ENCODE measurements at places on chromosomes 11 and 22.

DNA sequence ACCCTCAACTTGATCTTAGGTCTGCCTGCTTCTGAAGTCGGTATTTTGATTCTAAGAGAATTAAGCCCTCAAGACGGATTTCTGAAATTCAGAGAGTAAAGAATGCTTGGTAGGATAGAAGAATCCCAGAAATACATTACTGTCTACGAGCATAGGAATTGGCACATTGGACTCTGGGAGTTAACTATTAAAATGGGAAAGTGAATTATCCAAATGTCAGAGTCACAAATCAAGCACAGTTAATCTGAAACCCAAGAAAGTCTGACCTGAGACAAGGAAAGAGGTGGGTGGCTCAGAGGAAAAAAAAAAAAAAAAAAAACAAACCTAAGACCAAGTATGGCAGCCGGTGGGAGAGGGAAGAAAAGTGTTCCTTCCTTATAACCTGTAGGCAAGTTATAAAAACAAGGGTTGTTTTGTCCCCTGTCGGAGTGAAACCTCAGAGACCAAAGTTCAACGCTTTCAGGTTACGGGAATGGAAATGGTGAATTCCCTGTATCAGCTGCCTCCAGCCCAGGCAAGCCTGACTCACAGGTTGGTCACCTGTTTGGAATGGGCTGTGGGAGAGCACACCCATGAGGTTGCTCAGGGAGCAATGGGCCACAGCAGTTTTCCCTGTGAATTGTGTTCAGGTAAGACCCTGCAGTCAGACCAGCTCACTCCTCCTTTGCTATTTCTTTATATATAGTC is 139.0 kb downstream of the ETS1 start:
- DNase-seq: no peak

DNA sequence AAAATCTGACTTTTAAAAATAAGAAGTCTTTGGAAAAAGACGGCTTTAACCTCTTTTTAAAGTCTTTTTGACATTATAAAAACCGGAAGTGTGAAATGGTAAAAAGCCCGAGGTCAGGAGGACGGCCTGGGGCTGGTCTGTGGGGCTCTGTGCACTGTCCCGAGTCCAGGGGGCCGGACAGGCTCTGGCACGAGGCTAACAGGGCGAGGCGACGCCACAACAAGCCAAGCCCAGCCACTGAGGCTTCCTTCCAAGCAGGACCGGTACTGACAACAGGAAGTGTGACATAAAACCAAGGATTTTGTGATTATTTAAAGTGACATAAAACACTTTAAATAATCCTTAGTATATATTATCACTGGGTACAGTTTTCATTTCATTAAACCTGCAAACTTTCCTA is 39.2 kb downstream of the BRD1 start:
- DNase-seq: no peak

- DNase-seq: no peak
Observed at GRCh38 chr11:13160806-13161205, 116.8 kb upstream of the BMAL1 start.

DNA sequence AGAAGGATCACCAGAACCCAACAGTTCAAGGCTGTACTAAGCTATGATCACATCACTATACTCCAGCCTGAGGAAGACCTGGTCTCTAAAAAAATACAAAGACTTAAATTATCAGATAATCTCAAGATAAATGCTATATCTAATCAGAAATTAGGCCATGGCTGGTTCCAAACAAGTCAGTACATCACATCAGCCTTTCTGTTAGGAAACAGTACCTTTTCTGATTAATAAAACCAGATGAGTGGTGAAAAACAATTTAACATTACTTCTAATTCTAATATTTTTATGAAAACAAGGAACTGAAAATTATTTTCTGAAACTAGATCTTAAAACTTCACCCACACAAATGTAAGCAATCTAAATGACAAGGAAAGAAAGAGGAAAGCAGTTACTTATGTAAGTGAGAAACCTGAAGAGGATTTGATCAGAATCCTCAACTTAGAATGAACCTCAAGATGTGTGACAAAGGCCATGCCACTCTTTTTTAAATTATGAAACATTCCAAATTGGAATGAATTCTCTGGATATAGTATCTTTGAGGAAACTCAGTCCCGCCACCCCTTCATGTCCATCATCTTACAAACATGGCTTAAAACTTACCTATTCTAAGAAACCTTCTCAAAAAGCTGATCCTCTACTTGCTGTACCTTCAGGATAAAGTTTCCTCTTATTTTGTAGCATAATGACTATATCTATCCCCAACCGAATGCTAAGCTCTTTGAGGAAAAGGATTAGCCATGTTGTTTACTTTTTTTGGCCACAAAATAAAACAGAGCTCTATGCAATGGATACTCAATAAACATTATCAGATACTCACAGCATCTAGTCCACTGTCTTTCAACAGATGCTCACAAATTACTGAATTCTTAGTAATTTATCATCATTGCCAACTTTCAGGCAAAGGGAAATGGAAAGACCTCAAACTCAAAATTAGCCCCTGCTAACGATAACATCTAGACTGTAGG is 132.0 kb downstream of the MRTFA start:
- DNase-seq: no peak

DNA sequence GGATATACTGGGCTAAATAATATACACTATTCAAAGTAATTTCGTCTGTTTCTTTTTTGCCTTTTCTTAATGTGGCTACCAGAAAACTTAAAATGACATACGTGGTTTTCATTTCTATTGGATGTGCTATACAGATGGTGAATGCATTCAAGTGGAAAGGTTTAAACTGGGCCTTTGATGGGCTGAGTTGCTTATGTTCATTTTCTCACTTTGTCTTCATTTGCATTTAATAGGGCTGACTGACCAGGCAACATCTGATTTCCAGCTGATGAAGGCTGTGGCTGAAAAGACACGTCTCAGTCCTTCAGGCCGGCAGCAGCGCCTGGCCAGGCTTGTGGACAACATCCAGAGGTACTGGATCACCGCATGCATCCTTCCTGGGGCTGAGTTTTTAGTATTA is 27.9 kb downstream of the PIWIL4 start:
- no peak for DNase-seq

DNA sequence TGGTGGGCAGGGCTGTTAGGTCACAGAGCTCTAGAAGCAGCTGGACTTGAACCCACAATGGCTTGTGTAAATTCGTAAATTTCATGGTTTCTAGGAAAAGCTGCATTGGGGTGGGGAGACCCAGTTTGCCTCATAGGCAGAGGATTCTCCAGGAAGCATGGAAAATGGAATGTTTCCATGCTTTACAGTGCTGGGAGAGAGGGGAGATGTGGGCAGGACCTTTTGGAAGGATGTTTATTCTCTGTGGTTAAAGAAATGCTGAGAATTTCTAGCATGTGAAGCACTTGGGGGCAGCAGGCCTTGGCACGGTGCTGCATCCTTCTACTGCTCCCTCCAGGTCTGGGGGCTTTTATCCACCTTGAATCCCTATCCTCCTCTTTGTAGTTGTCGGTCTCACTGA is 46.3 kb downstream of the TRAF6 start:
- DNase-seq: no peak

GRCh38 chr11:108871867-108872266 is 207.0 kb downstream of the DDX10 start:
- DNase-seq: no peak

- DNase-seq: no peak
Observed at GRCh38 chr11:65553301-65554001, 4.7 kb downstream of the LTBP3 start.

GRCh38 chr11:95100191-95100648 is 10.6 kb downstream of the ENDOD1 start:
- no peak for DNase-seq

GRCh38 chr11:47907499-47907898 is 59.3 kb upstream of the NUP160 start:
- DNase-seq: no peak

DNA sequence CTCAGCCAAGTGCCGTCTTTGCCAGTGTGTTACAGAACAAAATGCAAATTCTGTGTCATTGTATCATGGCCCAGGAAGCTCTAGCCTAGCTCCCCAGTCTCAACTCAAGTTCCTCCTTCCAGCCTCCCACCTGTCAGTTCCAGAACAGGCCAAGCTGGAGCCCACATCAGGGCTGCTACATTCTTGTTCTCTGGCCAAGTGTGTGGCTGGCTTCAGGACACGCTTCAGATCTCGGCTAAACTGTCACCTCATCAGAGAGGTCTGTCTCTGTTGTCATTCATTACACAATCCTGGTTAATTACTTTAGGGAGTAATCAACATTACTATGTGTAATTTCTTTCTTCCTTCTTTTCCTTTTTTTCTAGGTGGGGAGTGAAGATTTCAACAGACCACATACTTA is 347.0 kb upstream of the SYN3 start:
- DNase-seq: no peak

DNA sequence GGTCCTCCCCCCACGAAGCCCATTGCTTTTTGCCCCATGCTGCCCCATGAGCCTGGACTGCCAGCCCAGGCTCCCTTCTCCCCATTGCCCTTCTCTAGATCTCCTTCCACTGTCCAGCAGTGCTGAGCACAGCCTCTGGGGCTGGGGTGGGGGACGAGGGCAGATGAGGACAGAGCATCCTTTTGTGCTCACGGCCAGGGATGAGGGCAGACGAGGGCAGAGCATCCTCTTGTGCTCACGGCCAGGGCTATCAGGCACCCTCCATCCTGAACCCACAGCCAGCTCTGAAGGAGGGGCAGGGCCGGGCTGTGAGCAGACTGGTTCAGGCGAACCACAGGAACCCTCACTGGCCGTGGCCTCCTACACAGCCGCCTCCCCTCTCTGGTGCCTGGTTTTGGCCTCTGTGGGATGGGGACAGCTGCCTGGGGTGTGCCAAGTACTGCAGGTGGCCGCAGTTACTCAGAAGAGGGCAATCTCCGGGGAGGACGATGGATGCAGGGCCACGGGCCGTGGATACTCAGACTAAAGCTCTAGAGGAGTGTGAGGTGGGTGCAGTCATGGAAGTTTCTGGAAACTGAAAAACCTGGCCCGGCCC is 1258.8 kb downstream of the BRD1 start:
- DNase-seq: no peak

DNA sequence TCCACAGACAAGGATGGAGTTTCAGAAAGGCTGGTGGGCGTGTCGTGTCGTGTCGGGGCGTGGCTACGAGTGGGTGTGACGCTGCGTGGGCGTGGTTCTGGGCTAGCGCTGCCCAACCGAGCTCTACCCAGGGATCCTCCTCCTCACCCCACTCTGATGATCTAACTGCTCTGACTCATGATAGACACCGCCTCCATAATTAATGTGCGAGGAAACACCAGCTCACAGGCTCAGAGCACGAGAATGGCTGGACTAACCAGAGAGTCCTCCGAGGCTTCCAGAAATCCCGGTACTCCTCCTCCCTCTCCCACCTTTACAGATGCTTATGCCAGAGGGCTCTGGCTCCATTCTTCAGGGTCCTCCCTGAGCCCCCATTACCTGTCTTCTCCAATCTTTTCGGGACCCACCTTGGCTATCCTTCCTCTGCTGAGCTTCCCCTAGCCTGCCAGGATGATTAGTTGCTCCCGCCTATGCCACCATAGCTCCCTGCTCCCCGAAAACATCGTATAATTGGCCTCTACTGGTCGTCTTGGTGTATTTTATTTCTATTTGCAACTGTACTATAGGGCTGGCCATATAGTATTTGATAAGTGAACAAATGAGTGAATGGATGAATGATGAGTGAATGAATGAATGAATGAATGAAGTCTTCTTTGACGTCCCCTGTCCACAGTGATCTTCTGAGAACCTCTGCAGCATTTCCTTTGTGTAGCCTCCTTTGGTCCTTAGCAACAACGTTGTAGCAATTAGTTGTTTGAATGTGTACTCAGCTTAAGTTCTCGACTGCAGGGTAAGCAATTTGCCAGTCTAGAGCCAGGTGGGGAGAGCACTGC is 21.7 kb downstream of the TMPRSS13 start:
- peak; percentile 83 for DNase-seq

GRCh38 chr22:17135153-17135760 is 14.1 kb upstream of the TMEM121B start:
- no peak for DNase-seq

GRCh38 chr11:94831529-94831928 is 63.4 kb downstream of the AMOTL1 start:
- no peak for DNase-seq

GRCh38 chr11:125777309-125777708 is 1.3 kb downstream of the PATE2 start:
- DNase-seq: no peak

- peak; percentile 75 for DNase-seq
Observed at GRCh38 chr11:20112291-20113148, 47.8 kb downstream of the DBX1 start.

- DNase-seq: no peak
Observed at GRCh38 chr11:113372309-113372708, 15.3 kb upstream of the ANKK1 start.

DNA sequence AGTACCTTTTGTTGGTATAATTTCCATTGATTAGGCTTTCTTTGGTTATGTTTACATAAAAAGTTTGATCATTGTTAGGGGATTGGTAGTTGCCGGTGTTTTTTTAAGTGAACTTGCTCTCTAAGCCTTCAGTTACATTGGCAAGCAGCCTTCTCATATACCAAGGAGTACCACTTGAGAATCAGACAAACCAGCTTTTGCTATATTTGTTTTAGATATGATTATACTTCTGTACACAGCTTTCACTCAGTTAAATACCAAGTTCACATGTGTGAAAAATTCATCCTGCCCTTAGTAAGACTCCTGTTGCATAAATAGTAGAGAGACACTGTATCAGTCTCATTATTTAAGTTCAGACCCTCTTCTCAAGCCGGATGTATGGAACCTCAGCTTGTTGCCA is 22.4 kb downstream of the ALKBH3 start:
- DNase-seq: no peak

DNA sequence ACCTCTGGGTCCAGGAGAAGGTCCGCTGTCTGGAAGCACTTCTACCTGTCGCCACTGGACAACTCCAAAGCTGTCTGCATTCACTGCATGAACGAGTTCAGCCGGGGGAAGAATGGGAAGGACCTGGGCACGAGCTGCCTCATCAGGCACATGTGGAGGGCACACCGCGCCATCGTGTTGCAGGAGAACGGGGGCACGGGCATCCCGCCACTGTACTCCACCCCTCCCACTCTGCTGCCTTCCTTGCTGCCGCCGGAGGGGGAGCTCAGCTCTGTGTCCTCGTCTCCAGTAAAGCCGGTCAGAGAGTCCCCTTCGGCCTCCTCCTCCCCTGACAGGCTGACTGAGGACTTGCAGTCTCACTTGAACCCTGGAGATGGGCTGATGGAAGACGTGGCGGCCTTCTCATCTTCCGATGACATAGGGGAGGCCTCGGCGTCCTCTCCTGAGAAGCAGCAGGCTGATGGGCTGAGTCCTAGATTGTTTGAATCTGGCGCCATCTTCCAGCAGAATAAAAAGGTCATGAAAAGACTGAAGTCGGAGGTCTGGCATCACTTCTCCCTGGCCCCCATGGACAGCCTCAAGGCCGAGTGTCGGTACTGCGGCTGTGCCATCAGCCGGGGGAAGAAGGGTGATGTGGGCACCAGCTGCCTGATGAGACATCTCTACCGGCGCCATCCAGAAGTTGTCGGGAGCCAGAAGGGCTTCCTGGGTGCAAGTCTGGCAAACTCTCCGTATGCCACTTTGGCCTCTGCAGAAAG is 31.0 kb downstream of the ZBED4 start:
- DNase-seq: no peak

GRCh38 chr11:133742353-133742752 is 103.0 kb downstream of the SPATA19 start:
- DNase-seq: no peak

- DNase-seq: no peak
Observed at GRCh38 chr11:43632181-43632580, 48.4 kb upstream of the HSD17B12 start.
